ENCODE measurements at places on chromosomes 5 and 9. TPM values are rescaled to one million over a fixed set of nuclear protein-coding genes. Genes with fewer than 3 reads are reported as not detected.

DNA sequence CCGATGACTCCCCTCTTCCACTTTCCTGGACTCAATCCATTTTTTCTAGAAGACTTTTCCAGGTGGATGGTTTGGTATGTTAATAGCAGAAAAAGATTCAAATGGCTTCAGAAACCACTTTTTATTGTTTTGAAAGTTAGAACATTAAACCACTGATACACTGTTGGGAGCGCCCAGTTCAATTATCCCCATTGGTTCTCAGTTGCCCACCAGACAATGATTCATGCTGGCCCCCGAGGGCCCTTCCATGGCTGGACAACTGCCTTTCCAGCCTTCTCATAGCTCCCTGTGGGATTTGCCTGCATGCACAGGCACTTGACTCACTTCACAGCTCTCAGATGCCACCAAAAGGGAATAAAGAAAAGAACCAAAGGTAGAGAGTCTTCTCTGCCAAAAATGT is 21.3 kb upstream of the ANKRD34B start:
- DNase-seq = no peak

DNA sequence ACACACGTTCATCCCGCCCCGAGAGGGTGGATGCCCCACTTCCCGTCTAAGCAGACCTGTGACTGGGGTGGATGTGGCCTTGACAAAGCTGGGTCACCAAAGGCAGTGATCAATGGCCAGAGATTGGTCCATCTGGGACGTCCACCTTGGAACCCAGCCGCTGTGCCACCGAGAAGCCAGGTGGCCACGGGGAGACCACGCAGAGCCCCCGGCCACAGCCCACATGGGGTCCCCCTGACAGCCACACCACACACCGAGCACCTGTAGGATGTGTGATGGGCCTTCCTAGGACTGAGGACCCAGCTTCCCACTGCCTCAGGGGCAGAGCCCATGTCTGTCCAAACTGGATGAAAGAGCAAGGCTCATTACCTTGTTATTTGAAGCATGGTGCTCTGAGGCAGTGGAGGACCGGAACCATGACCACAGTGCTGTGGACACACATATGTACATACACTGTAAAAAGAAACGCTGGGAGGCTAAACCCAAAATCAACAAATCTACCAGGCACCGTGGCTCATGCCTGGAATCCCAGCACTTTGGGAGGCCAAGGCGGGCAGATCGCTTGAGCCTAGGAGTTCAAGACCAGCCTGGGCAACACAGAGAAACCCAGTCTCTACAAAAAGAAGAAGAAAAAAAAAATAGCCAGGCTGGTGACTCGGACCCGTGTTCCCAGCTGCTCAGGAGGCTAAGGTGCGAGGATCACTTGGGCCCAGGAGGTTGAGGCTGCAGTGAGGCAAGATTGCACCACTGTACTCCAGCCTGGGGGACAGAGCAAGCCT is 50.1 kb downstream of the MRPL36 start:
- DNase-seq = no peak

- no peak for DNase-seq
These were observed 31.3 kb downstream of the ZFAND5 start for GRCh38 chr9:72333709-72334108.

GRCh38 chr9:112048924-112049691 is 126.0 kb downstream of the SUSD1 start:
- DNase-seq = no peak

DNA sequence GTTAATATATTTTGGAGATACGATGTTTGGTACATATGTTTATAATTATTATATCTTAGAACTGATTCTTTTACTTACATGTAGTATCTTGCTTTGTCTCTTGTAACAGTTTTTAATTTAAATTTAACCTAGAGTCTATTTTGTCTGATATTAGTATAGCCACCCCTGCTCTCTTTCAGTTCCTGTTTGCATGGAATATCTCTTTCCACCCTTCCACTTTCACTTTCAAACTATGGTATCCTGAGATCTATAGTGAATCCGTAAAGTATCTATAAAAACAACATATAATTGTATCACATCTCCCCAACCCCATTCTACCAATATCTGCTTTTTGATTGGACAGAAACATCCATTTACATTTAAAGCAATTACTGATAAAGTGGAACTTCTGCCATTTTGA is 7.2 kb downstream of the IRGM start:
- no peak for DNase-seq

DNA sequence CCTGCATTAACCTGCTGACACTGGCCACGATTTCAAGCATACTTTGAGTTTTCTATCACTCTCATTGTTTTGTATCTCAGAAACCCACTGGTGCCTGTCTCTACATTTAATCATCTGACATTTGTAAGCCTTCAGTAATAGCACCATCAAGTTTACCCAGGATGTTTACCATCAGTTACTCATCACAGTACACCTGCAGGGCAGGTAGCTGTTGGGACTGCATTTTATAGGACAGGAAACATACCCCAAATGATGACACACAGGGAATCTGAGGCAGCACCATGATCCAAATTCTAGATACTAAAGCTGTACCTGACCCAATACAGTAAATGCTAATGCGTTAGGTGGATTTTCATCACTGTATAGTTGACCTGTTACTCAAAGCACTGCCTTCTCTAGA is 114.2 kb downstream of the FEM1C start:
- DNase-seq = no peak

DNA sequence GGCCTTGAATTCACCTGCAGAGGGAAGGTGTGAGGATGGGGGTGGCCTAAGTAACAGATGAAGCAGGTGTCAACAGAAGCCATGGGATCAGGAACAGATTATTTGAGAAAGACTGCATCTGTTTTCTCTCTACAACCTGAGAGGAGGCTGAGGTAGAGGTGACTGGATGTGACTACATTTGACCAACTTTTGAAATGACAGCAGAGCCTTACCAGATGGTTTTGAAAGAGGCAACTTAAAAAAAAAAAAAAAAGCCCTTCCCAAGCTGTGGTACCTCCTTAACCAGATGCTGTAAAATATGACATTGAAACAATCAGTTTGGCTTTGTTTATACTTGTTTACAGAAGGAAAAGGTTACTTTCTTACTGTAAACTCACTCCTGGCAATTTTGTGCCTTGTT is 108.6 kb downstream of the TRIO start:
- DNase-seq = no peak

DNA sequence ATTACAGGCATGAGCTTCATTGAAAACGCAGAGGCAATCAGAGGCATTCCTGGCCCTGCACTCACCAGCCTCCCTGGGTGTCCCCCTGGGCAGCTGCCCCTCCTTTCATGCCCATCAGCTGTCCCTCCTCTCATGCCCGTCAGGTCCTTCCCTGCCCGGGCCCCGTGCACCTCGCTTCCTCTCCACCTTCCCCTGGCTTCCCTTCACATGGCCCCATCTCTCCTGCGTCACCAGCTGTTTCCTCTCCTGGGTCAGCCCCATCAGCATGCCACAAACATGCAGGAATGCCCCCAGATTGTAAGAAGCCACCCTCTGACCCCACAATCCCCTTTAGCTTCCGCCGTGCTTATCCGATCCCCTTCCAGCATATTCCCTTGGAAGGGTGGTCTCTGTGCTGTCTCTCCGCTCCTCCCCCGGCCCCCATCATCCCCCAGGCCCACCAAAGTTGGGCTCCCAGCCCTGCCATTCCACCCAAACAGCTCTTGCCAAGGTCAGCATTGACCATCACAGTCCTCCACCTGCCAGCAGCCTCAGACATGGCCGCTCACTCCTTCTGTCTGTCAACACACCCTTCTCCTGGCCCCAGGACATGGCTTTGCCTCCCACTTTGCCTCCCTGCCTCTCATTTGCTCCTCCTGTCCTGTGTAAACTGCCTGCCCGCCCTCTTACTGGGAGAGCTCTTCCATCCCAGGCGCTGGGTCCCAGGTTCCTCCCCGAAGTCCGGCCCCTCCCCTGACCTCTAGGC is 98.6 kb upstream of the IER5L start:
- no peak for DNase-seq

GRCh38 chr9:137313956-137314560 is 12.0 kb upstream of the NRARP start:
- no peak for DNase-seq

GRCh38 chr9:75071530-75072122 is 16.3 kb downstream of the NMRK1 start:
- DNase-seq = peak; percentile 68

- DNase-seq = no peak
These were observed 55.1 kb upstream of the KDM4C start for GRCh38 chr9:6702707-6703106.

GRCh38 chr9:135394699-135395645 is 84.6 kb upstream of the PPP1R26 start:
- no peak for DNase-seq

The UGT3A1 gene
- total RNA-seq = not detected

The IL3 gene
- not detected for total RNA-seq

The MCIDAS gene
- not detected for total RNA-seq

The C9orf43 gene
- total RNA-seq = 0.71 TPM

The IRF1 gene
- total RNA-seq = 1,513 TPM

The LCN15 gene
- not detected for total RNA-seq

The NRARP gene
- 2.3 TPM for total RNA-seq

The NDUFS6 gene
- 19.2 TPM for total RNA-seq

All from natural killer cell (primary cell).